ENCODE measurements at places on chromosomes 16 and 17.

- no peak for DNase-seq
Measured at GRCh38 chr16:9539346-9539745, 447.9 kb downstream of the HAPSTR1 start.

- peak; percentile 46 for DNase-seq
Measured at GRCh38 chr16:30541502-30542329, 7.1 kb upstream of the ZNF747 start.

GRCh38 chr17:80929449-80929848, 62.2 kb upstream of the CHMP6 start:
- DNase-seq = no peak

- DNase-seq = peak; percentile 54
Measured at GRCh38 chr17:2656283-2656682, 55.3 kb downstream of the CLUH start.

DNA sequence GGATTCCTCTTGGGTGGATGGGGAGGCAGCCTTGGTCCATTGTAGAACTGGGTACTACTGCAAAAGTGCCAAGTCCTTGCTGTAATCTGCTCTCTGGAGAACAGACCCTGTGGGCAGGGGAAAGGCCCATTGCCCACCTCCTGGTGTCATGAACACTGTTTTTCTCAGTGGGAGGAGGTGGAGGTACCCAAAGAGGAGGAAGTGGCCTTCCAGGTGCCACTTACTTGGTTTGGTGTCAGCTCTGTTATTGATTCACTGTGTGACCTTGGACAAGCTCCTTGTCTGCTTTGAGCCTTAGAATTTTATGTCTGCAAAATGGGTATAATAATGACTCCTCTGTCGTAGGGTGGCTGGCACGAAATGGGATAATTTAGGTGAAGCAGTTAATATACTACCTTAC, 55.8 kb downstream of the PLCG2 start:
- DNase-seq = no peak

All from suppressor macrophage treated with lipopolysaccharide for 1 hour (primary cell).